ENCODE measurements at places on chromosomes 12 and 14.

DNA sequence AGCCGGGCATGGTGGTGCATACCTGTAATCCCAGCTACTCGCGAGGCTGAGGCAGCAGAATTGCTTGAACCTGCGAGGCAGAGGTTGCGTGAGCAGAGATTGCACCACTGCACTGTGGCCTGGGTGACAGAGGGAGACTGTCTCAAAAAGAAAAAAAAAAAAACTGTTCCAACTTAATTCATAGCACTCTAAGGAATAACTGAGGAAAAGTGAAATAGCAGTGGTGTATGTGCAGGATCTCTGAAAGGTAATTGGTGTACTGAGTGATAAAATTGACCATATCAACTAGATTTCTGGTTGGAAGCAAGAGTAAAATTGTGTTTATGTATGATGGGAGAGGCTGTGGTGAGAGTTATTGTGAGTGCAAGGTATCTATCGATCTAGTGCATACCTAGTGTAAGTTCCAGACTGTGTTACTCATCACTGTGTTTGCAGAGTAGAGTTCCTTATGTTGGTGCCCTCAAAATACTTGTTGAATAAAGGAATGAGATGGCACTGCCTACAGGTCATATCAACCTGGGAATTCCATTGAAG, 6.3 kb downstream of the CAND1 start:
- DNase-seq, result no peak

DNA sequence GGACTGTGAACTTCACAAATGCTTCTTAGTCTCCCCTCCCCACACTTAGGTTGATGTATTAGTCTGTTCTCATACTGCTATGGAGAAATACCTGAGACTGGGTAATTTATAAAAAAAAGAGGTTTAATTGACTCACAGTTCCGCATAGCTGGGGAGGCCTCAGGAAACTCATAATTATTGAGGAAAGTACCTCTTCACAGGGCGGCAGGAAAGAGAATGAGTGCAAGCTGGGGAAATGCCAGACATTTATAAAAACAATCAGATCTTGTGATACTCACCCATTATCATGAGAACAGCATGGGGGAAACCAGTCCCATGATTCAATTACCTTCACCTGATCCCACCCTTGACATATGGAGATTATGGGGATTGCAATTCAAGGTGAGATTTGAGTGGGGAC, 178.8 kb downstream of the SLC38A4 start:
- no peak for DNase-seq

GRCh38 chr12:18752280-18752920, 14.5 kb downstream of the CAPZA3 start:
- DNase-seq, result no peak

DNA sequence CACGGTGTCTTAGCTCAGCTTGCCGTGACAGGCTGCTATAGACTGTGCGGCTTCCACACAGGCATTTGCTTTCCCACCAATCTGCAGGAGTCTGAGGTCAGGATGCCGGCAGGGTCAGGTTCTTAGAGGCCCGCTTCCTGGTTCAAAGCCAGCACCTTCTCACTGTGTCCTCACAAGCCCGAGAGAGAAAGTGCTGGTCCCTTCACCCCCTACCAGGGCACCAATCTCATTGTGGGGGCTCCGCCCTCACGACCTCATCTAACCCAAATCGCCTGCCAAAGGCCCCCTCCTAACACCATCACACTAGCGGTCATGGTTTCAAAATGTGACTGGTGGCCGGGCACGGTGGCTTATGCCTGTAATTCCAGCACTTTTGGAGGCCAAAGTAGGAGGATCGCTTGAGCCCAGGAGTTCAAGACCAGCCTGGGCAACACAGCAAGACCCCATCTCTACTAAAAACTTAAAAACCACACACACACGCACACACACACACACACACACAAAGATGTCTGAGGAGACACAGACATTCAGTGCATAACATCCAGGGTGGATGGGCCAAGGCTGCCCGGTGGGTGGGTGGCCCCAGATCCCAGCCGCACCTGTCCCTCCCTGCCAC, 26.8 kb downstream of the MMP17 start:
- DNase-seq, result no peak

GRCh38 chr12:28583701-28584261, 393.5 kb downstream of the CCDC91 start:
- no peak for DNase-seq

DNA sequence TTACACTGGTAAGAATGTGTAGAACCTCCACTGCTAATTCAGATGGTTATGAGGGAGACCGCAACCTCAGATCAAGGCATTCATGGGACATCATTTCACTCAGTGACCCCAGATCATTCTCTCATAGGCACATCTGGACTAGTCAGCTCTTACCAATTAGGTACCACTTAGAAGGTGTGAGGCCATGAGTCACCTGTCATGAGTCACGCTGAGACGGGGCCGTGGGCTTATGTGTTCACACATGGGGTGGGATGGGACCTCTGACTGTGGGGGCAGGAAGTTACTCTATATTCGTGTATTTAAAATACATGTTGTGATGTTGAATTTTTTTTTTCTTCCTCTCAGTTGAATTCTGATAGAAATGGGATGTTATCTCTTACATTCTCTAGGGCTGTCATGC, 55.9 kb downstream of the CCDC92 start:
- no peak for DNase-seq

GRCh38 chr12:110578694-110579534, 4.2 kb downstream of the PPTC7 start:
- no peak for DNase-seq

DNA sequence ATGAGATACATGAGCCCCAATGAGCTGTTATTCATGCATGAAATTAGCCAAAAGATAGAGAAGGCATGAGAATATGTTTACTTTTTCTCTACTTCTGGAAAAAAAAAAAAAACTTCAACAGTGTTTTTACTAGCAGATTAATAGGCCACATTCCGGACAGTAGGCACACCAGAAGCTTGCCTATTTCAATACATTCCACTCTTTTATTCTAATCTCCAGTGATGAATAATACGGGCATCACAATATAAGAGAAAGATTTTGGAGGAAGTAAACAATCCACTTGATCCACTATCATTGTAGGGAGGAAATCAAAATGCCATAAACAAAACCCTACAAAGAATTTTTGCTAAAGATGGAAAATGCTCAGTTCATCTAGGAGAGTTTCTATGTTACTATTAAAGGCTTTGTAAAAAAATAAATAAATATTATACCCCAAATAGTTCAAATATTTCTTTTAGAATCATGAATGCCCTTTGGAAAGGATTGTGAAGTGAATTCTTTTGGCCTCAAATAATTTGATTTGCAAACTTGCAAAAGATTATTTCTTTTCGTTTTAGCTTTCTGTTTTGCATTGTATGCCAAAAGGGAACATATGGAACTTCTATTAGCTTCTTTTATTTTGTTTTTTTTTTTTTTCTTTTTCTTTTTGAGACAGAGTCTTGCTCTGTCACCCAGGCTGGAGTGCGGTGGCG, 232.6 kb downstream of the EPS8 start:
- no peak for DNase-seq

- DNase-seq, result no peak
These were observed 83.3 kb upstream of the HIF1A start for GRCh38 chr14:61611880-61612630.

DNA sequence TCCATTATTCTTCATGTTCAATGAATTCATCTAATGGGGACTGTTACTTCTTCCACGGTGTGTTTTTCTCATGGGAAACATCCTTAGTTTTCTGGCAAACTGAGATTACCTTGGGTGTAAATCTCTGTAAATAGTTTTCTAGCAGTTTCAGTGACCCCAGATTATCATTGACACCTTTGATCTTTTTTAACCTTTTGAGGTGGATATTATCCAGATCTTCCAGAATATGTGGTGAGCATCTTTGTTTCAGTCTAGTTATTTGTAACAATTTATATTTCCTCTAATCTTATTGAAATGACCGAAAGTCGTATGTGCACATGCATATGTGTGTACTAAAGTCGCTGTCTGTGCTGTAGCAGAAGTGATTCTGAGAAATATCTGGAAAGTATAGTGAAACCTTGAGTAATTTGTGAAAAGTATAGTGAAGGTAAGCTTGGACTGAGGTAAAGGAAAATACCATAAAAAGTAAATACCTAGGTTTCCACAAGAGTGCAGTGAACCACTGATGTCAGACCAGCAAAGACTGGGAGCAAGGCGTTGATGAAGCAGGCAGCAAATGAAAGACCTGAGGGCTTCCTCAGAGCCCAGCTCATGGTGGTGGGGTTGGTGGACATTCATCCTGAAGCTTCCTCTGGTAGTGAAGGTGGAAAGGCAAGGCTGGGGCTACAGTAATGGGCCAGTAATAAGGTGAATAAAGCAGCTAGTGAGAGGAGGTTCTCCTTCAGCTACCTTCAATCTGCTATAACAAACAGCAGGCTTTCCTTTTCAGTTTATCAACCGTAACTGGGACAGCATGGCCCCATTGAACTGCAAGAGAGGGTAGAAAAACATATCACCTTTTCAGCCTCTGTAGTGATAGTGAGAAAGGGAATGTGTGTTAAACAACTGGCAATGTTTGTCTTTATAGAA, 480.2 kb upstream of the FBXO33 start:
- no peak for DNase-seq

DNA sequence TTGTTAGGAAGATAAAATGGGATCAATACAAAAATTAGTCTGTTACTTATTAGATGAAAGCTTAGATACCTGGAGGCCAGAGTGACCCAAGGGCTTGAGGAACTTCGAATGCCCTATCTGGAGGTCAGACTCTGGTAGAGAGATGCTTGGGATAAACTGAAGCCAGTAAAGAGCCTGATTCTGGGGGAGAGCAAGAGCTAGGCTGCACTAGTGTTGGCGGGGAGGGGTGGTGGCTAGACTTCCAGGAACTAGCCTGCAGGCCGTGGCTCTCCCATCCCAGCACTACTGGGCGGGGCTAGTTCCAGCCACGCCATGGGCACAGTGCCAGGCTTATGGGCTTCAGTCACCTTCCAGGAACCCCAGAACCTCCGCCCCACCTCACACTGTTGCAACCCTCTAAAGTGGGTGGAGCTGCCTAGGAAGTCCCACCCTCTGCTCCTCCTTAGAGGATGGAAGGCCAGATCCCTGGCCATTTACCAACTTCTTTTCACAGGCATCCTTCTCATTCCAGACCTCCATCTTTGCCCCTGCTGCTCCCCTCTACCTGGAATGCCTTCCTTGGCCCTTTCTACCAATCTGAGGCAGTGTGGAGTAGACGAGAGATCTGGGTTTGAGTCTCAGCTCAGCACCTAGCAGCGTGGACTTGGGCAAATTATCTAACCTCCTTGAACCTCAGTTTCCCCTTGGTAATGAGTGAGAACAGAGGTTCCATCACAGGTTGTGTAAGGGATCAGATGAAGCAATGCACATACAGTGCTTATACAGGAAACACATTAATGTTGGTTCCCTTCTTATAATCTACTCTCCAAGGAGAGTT, 6.3 kb upstream of the NFE2 start:
- DNase-seq, result no peak

DNA sequence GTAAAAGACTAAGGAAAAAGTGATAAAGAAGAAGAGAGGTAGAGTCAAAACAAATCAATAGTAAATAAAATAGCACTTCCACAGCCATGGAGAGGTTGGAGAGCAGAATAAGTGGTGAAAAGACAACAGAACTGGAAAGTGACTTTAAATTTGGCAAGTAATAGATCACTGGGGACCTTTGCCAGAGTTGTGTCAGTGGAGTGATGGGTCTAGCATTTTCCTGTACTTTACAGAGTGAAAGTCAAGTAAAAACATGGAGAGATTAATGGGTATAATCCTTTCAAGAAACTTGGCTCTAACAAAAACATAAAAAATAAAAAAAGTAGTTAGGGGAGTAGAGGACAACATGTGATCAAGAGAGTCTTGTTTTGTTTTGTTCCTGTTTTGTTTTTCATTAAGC, 502.2 kb upstream of the RPL10L start:
- no peak for DNase-seq

DNA sequence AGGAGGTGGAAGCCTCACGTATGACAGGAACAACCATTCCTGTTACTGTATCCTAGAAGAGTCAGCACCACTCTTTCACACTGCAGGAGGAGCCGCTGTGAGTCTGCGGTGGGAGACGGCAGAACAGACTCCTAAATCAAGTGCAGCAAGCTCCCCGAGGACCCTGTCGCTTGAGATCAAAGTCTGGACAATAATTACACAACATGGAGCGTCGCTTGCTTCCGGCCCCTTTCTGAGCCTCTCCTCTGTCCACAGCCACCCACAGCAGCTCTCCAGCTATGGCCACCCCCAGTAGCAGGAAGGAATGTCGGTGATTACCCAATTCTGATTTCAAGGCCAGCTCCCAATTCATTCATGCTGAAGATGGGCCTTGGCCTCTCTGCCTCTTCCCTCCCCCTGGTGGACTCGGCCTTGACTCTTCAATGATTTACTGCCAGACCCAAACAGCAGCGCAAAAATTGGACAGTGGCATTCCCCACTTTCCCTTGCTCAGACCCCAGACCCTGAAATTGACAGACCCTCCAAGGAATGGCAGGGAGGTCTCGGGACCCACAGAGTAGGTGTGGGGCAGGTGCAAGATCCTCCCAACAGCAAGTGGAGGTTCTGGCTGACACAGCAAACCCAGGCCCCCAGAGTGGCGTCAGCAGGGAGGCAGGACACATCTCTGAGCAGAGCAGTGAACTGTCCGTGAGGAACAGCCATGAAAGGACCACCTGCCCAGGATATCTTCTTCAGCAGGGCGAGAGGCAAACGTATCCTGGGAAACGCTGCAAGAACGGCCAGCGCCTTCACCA, 272.7 kb upstream of the DIO3 start:
- no peak for DNase-seq

DNA sequence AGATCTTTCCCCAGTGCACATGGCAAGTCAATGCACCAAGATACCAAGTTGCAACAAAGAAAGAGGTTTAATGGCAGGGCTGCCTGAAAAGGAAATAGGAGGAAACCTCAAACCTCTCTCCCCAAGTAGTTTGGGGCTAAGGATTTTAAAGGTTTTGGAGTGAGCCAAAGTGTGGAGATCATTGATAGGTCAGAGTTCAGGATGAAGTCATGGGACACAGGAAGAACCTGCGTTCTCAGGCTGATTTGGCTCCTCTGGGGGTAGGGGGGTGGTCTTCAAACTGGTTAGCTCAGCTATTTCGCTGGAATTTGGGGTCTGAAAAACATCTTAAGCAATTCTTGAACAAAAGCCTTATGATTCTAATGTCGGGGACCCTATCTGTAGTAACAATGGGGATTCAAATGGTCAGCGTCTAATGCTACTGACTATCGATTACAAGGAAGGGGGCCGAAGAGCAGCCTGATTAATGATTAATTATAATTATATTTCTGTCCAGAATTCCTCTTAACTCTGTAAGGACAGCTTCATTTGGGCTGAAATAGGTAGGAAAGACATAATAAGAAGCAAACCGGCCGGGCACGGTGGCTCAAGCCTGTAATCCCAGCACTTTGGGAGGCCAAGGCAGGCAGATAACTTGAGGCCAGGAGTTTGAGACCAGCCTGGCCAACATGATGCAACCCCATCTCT, 31.4 kb downstream of the AICDA start:
- no peak for DNase-seq

GRCh38 chr14:105487986-105488777, 1.5 kb downstream of the CRIP1 start:
- no peak for DNase-seq
